ENCODE measurements at places on chromosomes 3 and 15. TPM values are rescaled to one million over a fixed set of nuclear protein-coding genes. Genes with fewer than 3 reads are reported as not detected.
A peak's percentile ranks its signal among the peaks of the same experiment; 100 is the strongest.

The SCAMP2 gene
- 77.9 TPM for total RNA-seq

The GOLGA6A gene
- not detected for total RNA-seq

The GCHFR gene
- total RNA-seq: 10.8 TPM

The SLC35G2 gene
- 25.0 TPM for total RNA-seq

The KCNMB3 gene
- 4.3 TPM for total RNA-seq

The PLA2G4D gene
- total RNA-seq: not detected

DNA sequence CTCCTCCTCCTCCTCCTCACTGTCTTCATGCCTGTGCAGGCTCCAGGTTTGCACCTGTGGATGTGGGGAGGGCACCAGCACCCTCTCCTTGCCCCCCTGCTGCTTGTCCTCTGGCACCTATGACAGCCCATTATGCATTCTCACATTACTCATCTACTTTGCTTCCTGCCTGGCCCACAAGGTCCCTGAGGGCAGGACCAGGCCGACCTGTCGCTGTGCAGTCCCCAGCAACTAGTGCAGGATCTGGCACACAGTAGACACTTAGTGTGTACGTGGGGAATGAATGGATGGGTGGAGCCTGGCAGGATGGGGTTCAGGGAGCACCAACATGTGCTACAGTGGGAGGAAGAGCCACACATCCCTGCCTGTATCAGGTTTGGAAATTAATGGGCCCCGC is 58.3 kb upstream of the TMEM115 start:
- no peaks in the 10 kb centered on the region for H3K4me1 ChIP-seq
- H3K4me3 ChIP-seq: no peak overlapping the region
- no peak for DNase-seq
- H3K27me3 ChIP-seq: no peaks in the 10 kb centered on the region
- no peak overlapping the region for H3K27ac ChIP-seq

DNA sequence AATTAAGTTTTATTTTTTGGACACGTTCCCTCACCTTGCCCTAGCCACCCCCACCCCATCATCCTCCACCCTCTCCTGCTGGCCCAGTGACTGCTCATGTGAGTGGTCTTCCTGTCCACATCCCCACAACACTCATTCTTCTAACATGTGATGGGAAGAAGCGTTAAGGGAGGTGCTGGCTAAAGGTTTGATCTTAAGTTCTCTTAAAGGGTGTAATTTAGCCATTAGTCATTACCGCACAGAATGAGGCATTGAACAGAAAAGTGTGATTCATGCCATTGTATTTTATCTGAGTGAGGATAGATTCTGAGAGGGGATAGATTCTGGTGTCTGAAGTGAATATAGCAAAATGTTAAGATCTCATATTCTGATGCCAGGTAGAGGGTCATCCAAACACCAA is 272.9 kb upstream of the TPM1 start:
- H3K4me3 ChIP-seq: no peak overlapping the region
- H3K36me3 ChIP-seq: no peaks in the 10 kb centered on the region
- no peaks in the 10 kb centered on the region for H3K4me1 ChIP-seq
- no peaks in the 10 kb centered on the region for H3K27me3 ChIP-seq
- no peak for DNase-seq

DNA sequence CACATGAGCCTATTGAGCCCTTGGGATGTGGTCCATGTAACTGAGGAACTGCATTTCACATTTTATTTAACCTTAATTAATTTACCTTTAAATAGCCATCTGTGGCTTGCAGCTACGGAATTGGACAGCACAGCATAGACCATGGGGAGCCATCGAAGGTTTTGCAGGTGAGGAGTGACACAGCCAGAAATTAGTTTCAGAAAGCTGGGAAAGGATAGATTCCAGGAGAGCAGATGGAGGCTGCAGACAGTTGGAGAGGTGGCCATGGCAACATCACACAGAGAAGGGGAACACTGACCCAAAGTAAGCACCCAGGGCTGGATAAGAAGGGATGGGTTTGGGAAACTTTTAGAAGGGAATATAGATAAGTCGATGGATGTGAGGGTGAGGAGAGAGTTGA is 100.1 kb upstream of the SLC6A11 start:
- H3K36me3 ChIP-seq: no peaks in the 10 kb centered on the region
- peaks cover 44% of the 10 kb centered on the region for H3K27me3 ChIP-seq
- DNase-seq: no peak
- H3K4me3 ChIP-seq: no peak overlapping the region
- H3K27ac ChIP-seq: no peak overlapping the region

GRCh38 chr3:31620656-31621055 is 87.9 kb downstream of the STT3B start:
- H3K4me1 ChIP-seq: no peaks in the 10 kb centered on the region
- DNase-seq: peak; percentile 13
- H3K4me3 ChIP-seq: no peak overlapping the region

DNA sequence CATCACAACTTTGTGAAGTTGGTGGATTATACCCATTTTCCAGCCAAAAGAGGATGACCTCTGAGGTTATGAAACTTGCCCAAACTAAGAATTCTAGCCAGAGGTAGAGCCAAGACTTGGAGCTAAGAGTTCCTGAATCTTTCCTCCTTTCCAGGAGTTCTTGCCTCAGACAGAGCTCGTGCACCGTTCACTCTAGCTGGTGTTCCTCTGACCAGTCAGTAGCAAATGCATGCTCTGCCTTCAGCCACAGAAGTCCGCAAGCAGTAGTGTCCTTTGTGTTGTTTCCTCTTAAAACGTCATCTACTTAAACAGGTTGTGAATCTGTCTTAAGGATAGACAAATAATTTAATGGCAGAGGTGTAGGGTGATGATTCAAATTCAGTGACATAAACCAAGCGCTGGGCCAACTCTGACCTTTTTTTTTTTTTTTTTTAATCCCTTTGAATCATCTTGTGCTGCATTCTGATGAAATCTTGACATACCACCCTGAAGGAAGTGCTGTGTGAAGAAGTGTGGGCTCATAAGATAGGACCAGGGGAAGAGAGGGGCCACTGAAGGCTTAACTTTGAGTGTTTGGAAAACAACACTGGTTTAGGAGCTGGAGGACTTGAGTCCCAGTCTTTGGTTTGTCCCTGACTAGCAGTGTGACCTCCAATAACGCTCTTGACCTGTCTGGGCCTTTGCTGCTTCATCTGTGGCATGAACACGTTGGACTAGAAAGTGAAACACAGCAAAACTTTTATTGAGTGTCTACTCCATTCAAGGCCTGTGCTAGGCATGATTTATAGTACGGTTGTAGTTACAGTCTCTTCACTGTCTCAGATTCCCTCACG is 53.4 kb downstream of the ITPR1 start:
- H3K27me3 ChIP-seq: no peaks in the 10 kb centered on the region
- no peaks in the 10 kb centered on the region for H3K36me3 ChIP-seq
- H3K4me1 ChIP-seq: no peaks in the 10 kb centered on the region
- no peak overlapping the region for H3K27ac ChIP-seq
- H3K4me3 ChIP-seq: no peak overlapping the region
- no peak for DNase-seq

DNA sequence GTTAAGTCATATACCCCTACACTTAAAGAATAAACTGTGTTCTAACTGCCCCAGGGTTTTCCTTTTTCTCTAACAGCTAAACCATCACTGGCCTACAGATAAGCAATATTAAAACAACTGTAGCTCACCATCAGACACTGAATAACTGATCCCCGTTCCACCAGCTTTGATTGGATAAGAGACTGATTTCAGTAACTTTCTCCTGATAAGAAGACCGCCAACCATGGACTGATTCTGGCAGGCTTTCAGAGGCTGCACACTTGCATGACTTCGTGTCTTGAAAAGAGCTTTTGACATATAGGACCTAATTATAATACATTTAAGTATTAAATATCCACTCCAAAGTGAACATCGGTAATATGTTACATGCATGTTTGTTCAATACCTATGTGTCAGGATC is 15.3 kb upstream of the CEP97 start:
- no peaks in the 10 kb centered on the region for H3K36me3 ChIP-seq
- no peaks in the 10 kb centered on the region for H3K27me3 ChIP-seq
- H3K27ac ChIP-seq: no peak overlapping the region
- no peaks in the 10 kb centered on the region for H3K4me1 ChIP-seq

- H3K36me3 ChIP-seq: no peaks in the 10 kb centered on the region
- peak; percentile 17 for DNase-seq
Observed at GRCh38 chr15:84684092-84684491, 26.1 kb upstream of the NMB start.

GRCh38 chr15:65349338-65349737 is 28.5 kb downstream of the IGDCC3 start:
- DNase-seq: no peak
- no peaks in the 10 kb centered on the region for H3K36me3 ChIP-seq
- H3K4me1 ChIP-seq: no peaks in the 10 kb centered on the region
- no peak overlapping the region for H3K27ac ChIP-seq

- no peak overlapping the region for H3K4me3 ChIP-seq
- H3K36me3 ChIP-seq: no peaks in the 10 kb centered on the region
- H3K27ac ChIP-seq: no peak overlapping the region
- DNase-seq: no peak
- no peaks in the 10 kb centered on the region for H3K27me3 ChIP-seq
- H3K4me1 ChIP-seq: no peaks in the 10 kb centered on the region
Observed at GRCh38 chr15:54803134-54803808, 393.5 kb downstream of the RSL24D1 start.

DNA sequence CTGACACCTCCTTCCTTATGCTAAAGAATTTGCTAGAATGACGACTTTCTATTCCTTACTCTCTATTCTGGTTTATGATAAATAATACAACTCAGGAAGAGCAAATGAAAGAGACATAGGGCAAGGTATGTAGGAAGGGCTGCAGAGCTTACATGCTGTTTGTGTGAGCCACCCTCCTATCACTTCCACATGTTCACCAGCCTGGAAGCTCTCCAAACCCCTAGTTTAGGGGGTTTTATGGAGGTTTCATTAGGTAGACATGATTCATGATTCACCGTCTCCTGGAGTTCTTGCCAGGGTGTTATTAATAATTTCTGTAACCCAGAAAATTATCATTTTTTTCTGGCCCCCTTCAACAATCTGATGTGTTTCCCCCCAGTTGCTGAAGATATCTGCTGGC is 172.1 kb upstream of the COL8A1 start:
- H3K27me3 ChIP-seq: no peaks in the 10 kb centered on the region
- DNase-seq: no peak
- no peaks in the 10 kb centered on the region for H3K4me1 ChIP-seq
- H3K36me3 ChIP-seq: no peaks in the 10 kb centered on the region

- H3K36me3 ChIP-seq: no peaks in the 10 kb centered on the region
- peak overlapping the region; percentile 72 for H3K27ac ChIP-seq
- peaks cover 78% of the 10 kb centered on the region for H3K4me1 ChIP-seq
- H3K27me3 ChIP-seq: no peaks in the 10 kb centered on the region
- no peak for DNase-seq
Observed at GRCh38 chr15:47292638-47293190, 424.6 kb upstream of the SEMA6D start.

GRCh38 chr3:187550446-187550845 is 119.7 kb downstream of the SST start:
- H3K36me3 ChIP-seq: no peaks in the 10 kb centered on the region
- H3K27ac ChIP-seq: no peak overlapping the region
- H3K27me3 ChIP-seq: peaks cover 10% of the 10 kb centered on the region
- H3K4me1 ChIP-seq: no peaks in the 10 kb centered on the region
- H3K4me3 ChIP-seq: no peak overlapping the region

- DNase-seq: peak; percentile 42
- no peak overlapping the region for H3K4me3 ChIP-seq
- H3K27ac ChIP-seq: no peak overlapping the region
- H3K4me1 ChIP-seq: no peaks in the 10 kb centered on the region
- H3K27me3 ChIP-seq: no peaks in the 10 kb centered on the region
Observed at GRCh38 chr3:414063-414462, 217.5 kb downstream of the CHL1 start.

GRCh38 chr3:43525386-43525785 is 96.4 kb downstream of the ANO10 start:
- no peaks in the 10 kb centered on the region for H3K4me1 ChIP-seq
- DNase-seq: no peak
- H3K4me3 ChIP-seq: no peak overlapping the region
- H3K36me3 ChIP-seq: no peaks in the 10 kb centered on the region
- no peak overlapping the region for H3K27ac ChIP-seq
- no peaks in the 10 kb centered on the region for H3K27me3 ChIP-seq

GRCh38 chr3:53109190-53109589 is 21.0 kb downstream of the RFT1 start:
- H3K4me1 ChIP-seq: no peaks in the 10 kb centered on the region
- H3K27ac ChIP-seq: no peak overlapping the region
- no peaks in the 10 kb centered on the region for H3K27me3 ChIP-seq
- no peak overlapping the region for H3K4me3 ChIP-seq
- no peak for DNase-seq

DNA sequence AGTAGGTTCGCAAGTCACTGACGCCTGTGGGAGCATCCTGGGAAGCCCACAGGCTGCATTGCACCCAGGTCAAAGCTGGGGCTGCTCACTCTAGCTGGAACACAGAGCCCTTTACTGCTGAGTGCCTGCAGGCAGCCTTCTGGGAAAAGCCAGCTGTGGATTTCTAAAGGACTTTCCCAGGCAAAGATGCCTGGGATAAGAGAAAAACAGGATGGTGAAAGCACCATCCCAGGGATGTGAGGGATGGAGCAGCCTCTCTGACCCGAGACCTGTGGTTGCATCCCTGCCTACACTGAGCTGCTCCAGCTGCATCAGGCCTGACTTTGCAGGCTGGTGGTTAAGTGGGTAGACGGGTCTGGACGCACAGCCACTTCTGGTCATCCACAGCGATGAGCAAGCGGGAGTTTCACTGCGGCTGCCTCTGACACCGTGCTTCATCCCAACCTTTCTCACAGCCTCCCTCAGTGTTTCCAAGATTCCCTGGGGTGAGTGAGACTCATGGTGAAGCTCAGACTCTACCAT is 52.5 kb upstream of the AMOTL2 start:
- no peak for DNase-seq
- peaks cover 19% of the 10 kb centered on the region for H3K27me3 ChIP-seq
- H3K27ac ChIP-seq: no peak overlapping the region

- no peak overlapping the region for H3K27ac ChIP-seq
- no peaks in the 10 kb centered on the region for H3K36me3 ChIP-seq
- no peak overlapping the region for H3K4me3 ChIP-seq
- no peaks in the 10 kb centered on the region for H3K4me1 ChIP-seq
Observed at GRCh38 chr3:188840290-188840689, 331.5 kb upstream of the TPRG1 start.

GRCh38 chr15:75203908-75204263 is 2.2 kb downstream of the C15orf39 start:
- H3K4me1 ChIP-seq: peaks cover 28% of the 10 kb centered on the region
- no peaks in the 10 kb centered on the region for H3K27me3 ChIP-seq
- peaks cover 31% of the 10 kb centered on the region for H3K36me3 ChIP-seq
- H3K27ac ChIP-seq: peak overlapping the region; percentile 93

GRCh38 chr3:105662306-105662705 is 206.5 kb downstream of the CBLB start:
- no peak overlapping the region for H3K4me3 ChIP-seq
- H3K27ac ChIP-seq: no peak overlapping the region

DNA sequence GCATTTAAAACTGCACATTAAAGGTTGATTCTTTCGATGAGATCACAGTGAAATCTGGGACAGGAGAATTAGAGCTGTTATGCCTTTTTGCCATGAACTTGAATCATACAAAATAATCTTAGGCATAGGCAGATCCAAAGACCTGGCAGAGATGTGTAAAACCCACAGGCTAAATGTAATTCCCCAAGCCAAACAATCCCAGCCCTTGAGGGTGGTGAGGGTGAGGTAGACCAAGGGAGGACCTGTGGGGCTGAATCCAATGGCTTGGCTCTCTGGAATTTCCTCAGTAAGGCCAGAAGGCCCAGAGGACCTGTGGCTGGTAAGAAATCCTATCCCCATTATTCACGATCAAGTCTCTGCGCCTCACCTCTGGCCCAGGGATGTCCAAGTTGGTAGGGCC is 80.5 kb upstream of the MEX3B start:
- no peak overlapping the region for H3K27ac ChIP-seq
- no peak overlapping the region for H3K4me3 ChIP-seq
- no peaks in the 10 kb centered on the region for H3K27me3 ChIP-seq
- DNase-seq: no peak
- no peaks in the 10 kb centered on the region for H3K36me3 ChIP-seq
- no peaks in the 10 kb centered on the region for H3K4me1 ChIP-seq
